GM19239 (cell line): ENCODE measurements at places on chromosomes 7 and 10.

DNA sequence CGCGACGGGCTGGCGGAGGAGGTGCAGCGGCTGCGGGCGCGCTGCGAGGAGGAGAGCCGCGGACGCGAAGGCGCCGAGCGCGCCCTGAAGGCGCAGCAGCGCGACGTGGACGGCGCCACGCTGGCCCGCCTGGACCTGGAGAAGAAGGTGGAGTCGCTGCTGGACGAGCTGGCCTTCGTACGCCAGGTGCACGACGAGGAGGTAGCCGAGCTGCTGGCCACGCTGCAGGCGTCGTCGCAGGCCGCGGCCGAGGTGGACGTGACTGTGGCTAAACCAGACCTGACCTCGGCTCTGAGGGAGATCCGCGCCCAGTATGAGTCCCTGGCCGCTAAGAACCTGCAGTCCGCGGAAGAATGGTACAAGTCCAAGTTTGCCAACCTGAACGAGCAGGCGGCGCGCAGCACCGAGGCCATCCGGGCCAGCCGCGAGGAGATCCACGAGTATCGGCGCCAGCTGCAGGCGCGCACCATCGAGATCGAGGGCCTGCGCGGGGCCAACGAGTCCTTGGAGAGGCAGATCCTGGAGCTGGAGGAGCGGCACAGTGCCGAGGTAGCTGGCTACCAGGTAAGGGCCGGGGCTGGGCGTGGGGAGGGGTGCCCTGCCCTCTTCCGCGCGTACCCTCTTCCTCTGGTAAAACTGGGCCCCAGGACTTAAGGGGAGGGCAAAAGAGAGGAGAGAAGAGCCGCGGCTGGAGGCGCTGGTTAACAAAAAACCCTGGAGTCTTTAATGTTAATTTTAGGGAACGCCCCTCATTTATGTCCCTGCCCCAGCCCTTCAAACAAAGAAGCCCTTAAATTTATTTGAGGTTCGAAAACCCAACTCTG, 987 bp downstream of the INA start:
- DNase-seq, result no peak

- no peak for DNase-seq
Measured at GRCh38 chr10:44873160-44873559, 38.0 kb upstream of the TMEM72 start.

DNA sequence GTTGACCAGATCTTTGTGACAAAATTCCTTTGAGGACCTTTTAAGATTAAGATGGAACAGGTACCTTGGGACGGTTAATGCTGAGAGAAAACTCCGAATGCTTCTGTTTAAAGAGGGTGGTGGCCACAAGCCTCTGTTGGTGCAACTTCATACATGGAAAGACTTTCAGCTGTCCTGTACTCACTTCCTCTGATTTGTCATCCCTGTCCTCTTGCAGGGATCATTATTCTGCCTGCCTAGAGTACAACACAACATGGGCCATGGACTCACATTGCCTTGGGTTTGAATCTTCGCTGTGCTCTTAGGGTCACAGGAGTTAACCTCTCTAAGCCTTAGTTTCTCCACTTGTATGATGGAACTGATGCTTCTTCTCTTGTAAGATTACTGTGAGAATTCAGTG, 75.1 kb downstream of the ENTPD1 start:
- no peak for DNase-seq

GRCh38 chr10:133282846-133283390, 6.2 kb upstream of the ADAM8 start:
- DNase-seq, result no peak

DNA sequence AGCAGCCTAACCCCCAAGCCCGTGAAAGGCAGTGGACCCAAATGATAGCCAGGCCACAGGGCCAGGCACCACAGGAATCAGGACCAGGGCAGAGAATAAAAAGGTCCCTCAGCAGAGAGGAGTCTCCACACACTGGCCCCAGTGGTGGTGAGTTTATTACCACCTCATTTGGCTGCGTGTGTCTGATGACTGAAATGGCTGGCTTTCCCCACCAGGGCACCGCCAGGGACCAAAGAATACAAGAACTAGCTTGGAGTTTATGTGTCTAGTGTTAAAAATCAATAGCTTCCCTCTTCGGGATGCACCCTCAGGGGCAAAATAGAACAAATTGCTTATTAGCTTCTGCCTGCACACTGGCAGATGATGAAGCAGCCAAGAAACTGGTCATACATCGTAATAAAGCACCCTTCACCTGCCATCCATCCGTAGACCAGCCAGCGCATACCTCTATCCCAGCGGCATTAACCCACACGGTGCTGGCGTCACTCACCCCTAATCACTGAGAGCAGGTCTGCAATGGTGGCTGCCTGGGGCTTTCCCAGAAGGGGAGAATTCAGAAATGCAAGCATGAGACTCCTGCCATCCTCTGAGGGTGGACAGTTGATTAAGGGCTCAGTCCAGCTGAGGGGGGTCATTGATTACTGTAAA, 223.7 kb upstream of the ZMIZ1 start:
- DNase-seq, result no peak

GRCh38 chr10:77571490-77571889, 66.1 kb downstream of the KCNMA1 start:
- DNase-seq, result no peak

DNA sequence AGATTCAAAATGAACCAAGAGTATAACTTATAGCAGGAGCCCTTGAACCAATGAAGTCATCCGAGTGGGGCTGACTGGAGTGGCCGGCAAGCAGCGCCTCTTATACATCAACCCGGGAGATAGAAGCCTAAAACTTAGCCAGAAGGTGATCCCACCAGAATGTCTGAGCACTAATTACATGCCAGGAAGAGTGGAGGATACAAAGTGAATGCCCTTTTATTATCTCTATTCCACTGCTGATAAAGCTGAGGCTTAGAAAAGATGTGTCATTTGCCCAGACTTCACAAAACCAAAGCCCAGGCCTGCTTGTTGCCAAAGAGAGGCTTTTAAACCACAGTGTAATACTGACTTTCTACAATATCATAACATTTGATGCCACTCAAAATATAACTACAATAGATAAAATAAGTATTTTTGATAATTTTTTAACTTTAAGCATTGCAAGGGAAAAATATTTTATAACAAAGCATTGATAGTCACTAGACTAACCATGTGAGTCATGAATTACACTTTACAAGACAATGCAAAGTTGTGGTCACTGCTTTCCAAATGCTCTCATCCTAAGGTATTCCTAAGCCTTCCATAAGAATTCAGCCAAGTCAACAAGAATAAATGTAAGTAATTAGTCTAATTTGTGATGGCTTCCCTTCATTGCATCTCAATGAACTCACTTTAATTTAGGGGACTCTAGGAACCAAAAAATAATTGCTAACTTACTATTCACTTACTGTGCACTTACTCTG, 58.6 kb upstream of the ARID5B start:
- DNase-seq, result no peak

GRCh38 chr10:132449811-132450181, 52.8 kb downstream of the PWWP2B start:
- DNase-seq, result no peak

- no peak for DNase-seq
Measured at GRCh38 chr7:151038951-151039849, 9.1 kb upstream of the ASIC3 start.

DNA sequence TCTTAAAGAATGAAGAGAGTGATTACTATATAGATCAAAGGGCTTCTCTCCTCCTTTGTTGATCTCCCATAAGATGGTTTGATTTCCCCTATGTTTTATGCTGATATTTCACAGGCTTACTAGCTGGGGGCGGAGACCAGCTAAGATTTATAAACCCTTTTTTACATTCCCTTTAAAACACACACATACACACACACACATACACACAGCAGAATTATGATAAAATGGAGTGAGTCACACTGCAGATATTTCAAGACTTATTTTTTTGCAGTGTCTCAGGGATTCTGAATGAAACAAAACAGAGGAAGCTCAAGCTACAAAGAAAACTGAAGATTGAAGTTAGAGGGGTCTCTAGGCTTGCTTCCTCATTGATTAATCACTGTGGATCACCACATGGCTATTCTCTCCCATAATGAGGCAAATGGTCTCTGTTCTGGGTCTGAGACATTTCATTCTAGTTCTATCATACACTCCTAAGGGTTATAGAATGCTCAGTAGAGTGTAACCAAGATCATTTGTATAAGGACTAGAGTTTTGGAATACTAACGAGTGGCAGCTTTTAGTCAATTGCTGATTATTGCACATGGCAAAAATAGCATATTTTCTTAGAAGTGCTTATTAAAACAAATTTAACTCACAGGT, 18.6 kb downstream of the INA start:
- DNase-seq, result no peak
